ENCODE measurements at places on chromosomes 2 and 18. TPM values are rescaled to one million over a fixed set of nuclear protein-coding genes. Genes with fewer than 3 reads are reported as not detected.

The GALR1 gene
- total RNA-seq = 0.28 TPM

The GNLY gene
- 1.5 TPM for total RNA-seq

The ASB18 gene
- not detected for total RNA-seq

The TDRD15 gene
- 0.42 TPM for total RNA-seq

The NOTO gene
- not detected for total RNA-seq

The SEPTIN10 gene
- total RNA-seq = 106 TPM

The IL37 gene
- not detected for total RNA-seq

The CAPN10 gene
- total RNA-seq = 38.2 TPM

The IL1RL1 gene
- total RNA-seq = 32.8 TPM

- no peak overlapping the region for H3K27ac ChIP-seq
- no peak overlapping the region for H3K4me3 ChIP-seq
- DNase-seq = no peak
Observed at GRCh38 chr2:120877409-120877808, 141.7 kb downstream of the GLI2 start.

DNA sequence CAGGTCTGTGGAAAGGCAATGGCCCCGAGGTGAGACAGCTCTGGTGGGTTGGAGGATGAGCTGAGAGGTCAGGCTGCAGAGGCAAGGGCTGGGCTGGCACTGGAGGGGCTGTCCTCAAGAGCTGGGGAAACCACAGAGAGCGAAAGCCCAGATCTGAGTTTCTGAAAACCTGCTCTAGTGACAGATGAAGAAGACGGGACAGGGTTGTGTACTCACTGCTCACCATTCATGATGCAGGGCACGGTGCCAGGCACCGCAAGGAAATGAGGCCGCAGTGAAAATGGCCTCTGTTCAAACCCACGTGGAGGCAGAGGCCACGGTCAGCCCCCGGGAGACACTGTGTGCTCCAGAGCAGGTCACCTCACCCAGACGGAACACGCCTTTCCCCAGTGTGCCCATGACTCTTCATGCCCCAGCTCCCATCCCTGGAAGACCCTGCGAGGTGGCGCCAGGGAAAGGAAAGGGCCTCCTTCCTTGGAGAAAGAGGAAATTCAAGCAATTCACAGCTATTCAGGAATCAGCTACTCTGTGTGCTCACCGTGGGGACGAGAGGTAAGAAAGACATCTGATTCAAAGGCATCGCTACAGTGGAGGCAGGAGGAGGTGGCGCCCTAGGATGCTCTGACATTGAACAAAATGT is 24.3 kb upstream of the ID2 start:
- DNase-seq = no peak
- no peak overlapping the region for H3K4me3 ChIP-seq
- no peak overlapping the region for H3K27ac ChIP-seq
- H3K27me3 ChIP-seq = no peaks in the 10 kb centered on the region

- peaks cover 19% of the 10 kb centered on the region for H3K4me1 ChIP-seq
- no peaks in the 10 kb centered on the region for H3K27me3 ChIP-seq
- H3K4me3 ChIP-seq = peak overlapping the region; percentile 45
- no peak overlapping the region for H3K27ac ChIP-seq
- DNase-seq = no peak
Observed at GRCh38 chr18:75200605-75201280, 8.2 kb downstream of the PTGR3 start.

GRCh38 chr2:230690439-230690838 is 22.2 kb upstream of the CAB39 start:
- no peaks in the 10 kb centered on the region for H3K27me3 ChIP-seq
- no peak overlapping the region for H3K27ac ChIP-seq
- DNase-seq = no peak
- H3K4me1 ChIP-seq = peaks cover 4% of the 10 kb centered on the region
- no peak overlapping the region for H3K4me3 ChIP-seq

DNA sequence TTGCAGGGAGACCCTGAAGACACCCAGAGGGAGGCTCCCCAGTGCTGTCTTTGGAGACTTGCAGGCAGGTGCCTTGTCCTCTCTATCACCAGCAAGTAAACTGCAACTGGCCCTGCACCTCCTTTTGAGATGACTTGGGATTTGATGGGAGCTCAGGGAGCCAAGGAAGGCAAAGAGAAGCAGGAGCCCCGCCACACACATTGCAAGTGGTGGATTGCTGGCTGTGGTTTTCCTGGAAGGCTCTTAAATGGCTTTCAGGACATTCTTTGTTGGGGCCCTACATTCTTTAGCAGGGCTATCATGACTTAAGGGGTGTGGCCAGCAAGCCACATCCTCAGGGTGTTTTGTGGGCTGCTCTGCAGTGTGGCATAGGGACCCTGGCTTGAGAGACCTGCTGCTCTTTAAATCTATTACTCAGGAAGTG is 39.9 kb upstream of the CDC42EP3 start:
- H3K27ac ChIP-seq = no peak overlapping the region
- no peaks in the 10 kb centered on the region for H3K36me3 ChIP-seq
- no peak overlapping the region for H3K4me3 ChIP-seq
- H3K4me1 ChIP-seq = no peaks in the 10 kb centered on the region

DNA sequence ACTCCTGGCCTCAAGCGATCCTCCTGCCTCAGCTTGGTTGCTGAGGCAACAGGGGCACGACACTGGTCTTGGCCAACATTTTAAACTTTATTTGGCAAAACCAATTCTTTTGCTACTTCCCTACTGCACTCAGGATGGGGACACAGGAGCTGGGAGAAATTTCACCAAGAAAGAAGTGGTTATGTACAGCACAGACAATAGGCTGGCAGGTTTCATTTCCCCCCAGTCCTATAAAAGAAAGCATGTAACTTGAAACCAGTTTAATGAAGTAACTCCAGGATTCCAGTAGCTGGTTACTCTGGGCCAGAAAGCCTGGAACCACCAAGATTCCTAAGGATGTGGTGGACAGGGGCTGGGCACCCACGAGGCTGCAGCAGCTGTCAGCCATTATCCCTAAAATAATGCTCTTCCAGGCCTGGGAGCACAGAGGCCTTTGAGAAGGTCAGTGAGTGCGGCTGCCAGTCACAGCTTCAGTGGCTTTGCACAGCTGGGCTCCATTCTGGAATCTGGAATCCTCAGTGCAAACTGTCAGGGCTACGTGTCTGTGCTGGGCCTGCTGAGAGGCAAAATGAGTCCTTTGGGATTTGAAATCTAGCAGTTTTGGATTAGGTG is 142.3 kb upstream of the ITGA6 start:
- no peaks in the 10 kb centered on the region for H3K27me3 ChIP-seq
- no peak overlapping the region for H3K27ac ChIP-seq
- DNase-seq = no peak
- no peak overlapping the region for H3K4me3 ChIP-seq

DNA sequence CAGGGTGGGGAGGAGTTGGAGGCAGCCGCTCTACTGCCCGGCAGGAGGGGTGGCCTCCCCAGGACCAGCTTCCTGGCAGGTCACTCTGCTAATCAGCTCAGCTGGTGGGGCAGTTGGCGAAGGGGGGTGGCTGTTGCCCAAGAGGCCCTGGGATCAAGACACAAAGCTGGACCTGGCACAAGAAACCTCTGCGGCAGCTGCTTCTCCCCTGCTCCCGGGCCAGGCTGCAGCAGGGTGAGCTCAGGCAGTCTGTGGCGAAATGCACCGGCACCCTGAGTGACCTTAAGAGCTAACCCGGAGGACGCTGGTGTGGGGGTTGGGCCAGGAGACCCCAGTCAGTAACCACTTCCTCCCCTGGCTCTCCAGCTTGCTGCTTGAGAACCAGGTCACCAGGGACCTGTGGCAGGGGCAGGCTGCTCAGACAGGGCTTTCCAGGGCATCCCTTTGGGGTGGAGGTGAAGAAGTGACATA is 31.1 kb downstream of the TOGARAM2 start:
- no peak for DNase-seq
- peaks cover 19% of the 10 kb centered on the region for H3K4me1 ChIP-seq
- H3K27me3 ChIP-seq = no peaks in the 10 kb centered on the region
- H3K27ac ChIP-seq = peak overlapping the region; percentile 5
- H3K36me3 ChIP-seq = no peaks in the 10 kb centered on the region

DNA sequence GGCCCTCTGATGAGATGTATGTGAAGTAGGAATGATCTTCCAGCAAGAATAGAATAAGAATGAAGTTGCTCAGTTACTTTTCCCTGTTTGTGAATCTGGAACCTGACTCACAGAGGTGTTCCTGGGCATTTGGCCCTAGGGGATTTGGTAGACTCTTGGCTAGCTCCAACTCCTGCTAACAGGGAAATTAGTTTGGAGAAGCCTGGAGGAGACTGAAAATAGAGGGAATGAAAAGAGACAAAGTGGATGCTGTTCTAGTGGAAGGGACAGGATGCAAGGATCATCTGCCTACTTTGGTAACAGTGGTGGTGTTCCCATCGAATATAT is 19.6 kb downstream of the TMEM17 start:
- peak overlapping the region; percentile 59 for H3K27ac ChIP-seq
- no peak for DNase-seq
- H3K36me3 ChIP-seq = no peaks in the 10 kb centered on the region
- H3K4me1 ChIP-seq = peaks cover 28% of the 10 kb centered on the region
- no peak overlapping the region for H3K4me3 ChIP-seq
- H3K27me3 ChIP-seq = no peaks in the 10 kb centered on the region

- H3K4me1 ChIP-seq = peaks cover 93% of the 10 kb centered on the region
- H3K36me3 ChIP-seq = no peaks in the 10 kb centered on the region
- H3K27ac ChIP-seq = peak overlapping the region; percentile 79
Observed at GRCh38 chr18:22191923-22192322, 22.5 kb downstream of the GATA6 start.

- DNase-seq = no peak
- no peaks in the 10 kb centered on the region for H3K27me3 ChIP-seq
- H3K4me1 ChIP-seq = no peaks in the 10 kb centered on the region
- H3K27ac ChIP-seq = no peak overlapping the region
- H3K4me3 ChIP-seq = no peak overlapping the region
Observed at GRCh38 chr2:100902817-100903405, 83.0 kb downstream of the NPAS2 start.

DNA sequence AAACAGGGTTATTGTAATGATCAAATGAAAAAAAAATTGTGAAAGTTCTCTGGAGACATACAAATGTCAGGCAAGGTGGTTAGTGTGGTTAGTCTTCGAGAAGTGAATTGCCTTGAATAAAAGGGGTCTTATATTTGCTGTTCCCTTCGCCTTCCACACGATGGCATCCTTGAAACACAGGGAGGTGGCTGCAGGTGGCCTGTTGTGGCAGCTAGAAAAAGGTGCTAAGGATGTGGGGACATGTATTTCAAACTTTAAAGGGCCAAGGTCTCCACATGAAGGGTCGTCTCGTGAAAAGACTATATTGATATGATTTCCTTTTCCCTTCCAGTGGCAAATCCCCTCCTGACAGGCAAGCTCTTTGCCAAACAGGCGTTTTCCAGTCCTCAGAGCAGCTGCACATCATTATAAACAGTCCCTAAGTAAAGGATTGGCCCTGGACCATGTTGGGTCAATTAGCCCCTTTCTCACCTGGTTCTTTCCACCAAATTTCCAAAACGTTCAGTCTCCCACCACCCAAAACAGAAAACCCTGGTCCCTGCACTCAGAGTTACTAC is 68.5 kb downstream of the COPS8 start:
- H3K4me1 ChIP-seq = peaks cover 20% of the 10 kb centered on the region
- no peak overlapping the region for H3K4me3 ChIP-seq
- no peak for DNase-seq
- no peaks in the 10 kb centered on the region for H3K36me3 ChIP-seq
- no peaks in the 10 kb centered on the region for H3K27me3 ChIP-seq

GRCh38 chr2:45156605-45157004 is 147.4 kb upstream of the SIX2 start:
- H3K36me3 ChIP-seq = no peaks in the 10 kb centered on the region
- DNase-seq = no peak
- no peaks in the 10 kb centered on the region for H3K27me3 ChIP-seq
- H3K4me1 ChIP-seq = no peaks in the 10 kb centered on the region
- H3K4me3 ChIP-seq = no peak overlapping the region

DNA sequence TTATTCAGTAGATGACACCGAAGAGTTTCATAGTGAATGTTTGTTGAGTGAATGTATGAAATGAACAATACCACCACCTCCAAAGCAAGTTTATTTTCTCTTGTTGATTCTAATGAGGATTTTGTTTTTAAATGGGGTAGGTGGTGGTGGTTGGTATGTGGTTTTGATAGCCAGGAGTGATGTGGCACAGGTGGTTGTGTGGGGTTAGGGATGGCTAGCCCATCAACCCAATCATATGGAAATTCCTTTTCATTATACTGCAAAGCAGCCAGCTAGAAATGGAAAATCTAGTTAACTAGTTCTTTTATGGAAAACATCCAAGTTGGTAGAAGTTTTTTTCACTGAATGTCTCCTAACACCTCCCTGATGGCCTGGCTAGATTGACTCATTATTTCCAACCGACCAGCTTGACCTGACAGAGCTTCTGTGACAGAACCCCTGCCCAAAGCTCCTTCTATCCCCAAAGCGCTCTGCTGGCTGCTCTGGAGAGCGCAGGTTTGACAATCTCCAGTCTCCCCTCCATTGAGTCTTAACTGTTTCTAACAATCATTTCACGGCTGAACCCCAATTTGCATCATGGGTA is 376.9 kb downstream of the MTX2 start:
- H3K27me3 ChIP-seq = no peaks in the 10 kb centered on the region
- H3K4me1 ChIP-seq = no peaks in the 10 kb centered on the region
- H3K27ac ChIP-seq = no peak overlapping the region
- DNase-seq = no peak
- no peaks in the 10 kb centered on the region for H3K36me3 ChIP-seq
- no peak overlapping the region for H3K4me3 ChIP-seq

DNA sequence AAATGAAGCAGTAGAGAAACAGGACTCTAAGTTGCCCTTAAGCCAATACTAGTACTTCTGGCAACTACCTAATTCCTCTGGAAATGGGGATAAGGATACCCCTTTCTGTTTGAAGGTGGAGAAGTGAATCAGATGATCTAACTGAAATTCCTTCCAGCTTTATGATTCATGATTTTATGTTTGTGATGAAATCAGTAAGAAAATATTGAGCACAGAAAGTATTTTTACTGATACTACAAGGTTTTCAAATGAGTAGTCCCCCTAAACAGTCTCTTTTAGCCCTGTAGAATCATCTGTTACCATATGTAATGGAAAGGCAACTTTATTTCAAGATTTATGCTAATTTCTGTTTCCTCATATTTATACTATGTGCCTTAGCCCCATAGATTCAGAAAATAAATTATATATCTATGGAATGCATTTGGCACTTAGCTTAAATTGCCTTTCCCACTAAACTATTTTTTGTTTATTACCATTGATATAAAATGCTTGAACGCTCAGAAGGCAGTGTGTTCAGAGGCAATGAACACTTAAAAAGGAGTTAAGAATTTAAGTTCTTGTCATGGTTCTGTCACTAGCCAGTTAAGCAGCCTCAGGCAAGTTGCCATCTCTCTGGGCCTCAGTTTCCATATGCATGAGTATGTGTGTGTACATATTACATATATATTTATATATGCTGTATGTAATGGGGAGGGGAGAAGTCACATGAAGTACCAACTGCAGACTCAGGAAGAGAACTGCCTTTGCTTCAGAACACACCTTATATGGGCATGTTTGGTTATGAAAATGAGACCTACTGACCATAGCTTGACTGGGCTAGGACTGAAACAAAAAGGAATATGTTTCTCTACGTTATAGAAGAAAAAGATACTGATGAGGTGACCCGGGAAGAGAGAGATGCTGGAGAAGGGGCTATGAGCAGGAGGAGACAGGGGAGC is 97.7 kb downstream of the CDC42EP3 start:
- H3K27ac ChIP-seq = no peak overlapping the region
- DNase-seq = no peak

GRCh38 chr2:149068996-149069888 is 30.7 kb downstream of the LYPD6B start:
- no peak overlapping the region for H3K4me3 ChIP-seq
- H3K36me3 ChIP-seq = no peaks in the 10 kb centered on the region
- no peaks in the 10 kb centered on the region for H3K27me3 ChIP-seq
- H3K27ac ChIP-seq = no peak overlapping the region
- no peak for DNase-seq

All from thoracic aorta (tissue), 2 donors.